ENCODE measurements at places on chromosomes 2 and 18.

DNA sequence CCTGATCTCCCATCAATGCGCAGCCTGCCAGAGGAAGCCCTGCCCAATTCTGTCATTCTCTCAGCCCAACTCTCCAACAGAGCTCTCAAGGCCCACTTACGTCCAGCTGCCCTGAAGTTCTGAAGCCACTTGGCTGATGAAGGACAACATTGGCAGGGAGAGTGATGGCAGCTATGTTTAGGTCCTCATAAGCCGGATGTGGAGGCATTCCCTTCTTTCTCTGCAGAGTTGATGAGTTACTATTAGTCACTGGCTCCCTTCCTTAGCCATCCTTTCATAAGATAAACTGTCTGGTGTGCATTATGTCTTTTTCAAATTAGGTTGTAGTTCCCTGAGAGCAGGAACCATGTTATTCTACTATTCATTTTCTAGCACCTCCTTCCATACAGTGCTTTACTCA is 22.5 kb upstream of the TACR1 start:
- no peak for DNase-seq

- DNase-seq = no peak
Observed at GRCh38 chr2:11678306-11678960, 8.4 kb upstream of the NTSR2 start.

GRCh38 chr18:70024829-70025228 is 77.2 kb upstream of the CD226 start:
- DNase-seq = no peak

DNA sequence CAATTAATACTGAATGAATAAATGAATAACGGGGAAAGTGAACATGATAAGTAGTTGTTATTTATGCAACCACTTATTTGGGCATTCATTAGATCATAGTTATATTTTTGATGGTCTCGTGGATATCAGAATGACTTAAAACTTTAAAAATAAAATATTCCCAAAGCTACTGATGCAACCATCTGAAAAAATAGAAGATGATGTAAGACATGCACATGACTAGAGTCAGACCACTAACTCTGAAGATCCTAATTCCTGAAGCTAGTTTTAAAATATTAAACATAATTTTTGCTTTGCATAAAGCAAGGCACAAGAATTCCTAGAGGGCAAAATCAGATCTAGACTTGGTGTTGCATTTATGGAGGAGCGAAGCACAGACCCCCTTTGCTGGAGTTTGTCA is 616.1 kb downstream of the IRS1 start:
- DNase-seq = no peak

DNA sequence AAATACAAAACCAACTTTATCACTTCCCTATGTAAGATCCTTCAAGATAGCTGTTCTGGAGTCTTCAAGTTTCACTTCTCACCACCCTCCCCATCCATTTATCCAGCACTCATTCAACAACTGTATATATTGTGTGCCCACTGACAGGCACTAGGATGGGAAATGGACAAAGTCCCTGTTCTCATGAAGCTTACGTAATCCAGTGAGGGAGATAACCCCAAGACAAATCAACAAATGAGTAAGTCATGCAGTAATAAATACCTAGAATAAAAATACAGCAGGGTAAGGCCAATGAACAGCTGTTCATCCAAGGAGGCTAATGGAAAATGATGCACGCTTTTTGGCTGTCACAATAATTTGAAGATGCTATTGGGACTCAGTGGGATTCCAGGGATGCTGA is 133.8 kb downstream of the MEMO1 start:
- no peak for DNase-seq

GRCh38 chr2:25548601-25549000 is 124.8 kb downstream of the DTNB start:
- no peak for DNase-seq

GRCh38 chr2:179096090-179096489 is 46.2 kb upstream of the CCDC141 start:
- no peak for DNase-seq

- DNase-seq = no peak
Observed at GRCh38 chr18:48133671-48134251, 203.3 kb upstream of the SMAD2 start.

DNA sequence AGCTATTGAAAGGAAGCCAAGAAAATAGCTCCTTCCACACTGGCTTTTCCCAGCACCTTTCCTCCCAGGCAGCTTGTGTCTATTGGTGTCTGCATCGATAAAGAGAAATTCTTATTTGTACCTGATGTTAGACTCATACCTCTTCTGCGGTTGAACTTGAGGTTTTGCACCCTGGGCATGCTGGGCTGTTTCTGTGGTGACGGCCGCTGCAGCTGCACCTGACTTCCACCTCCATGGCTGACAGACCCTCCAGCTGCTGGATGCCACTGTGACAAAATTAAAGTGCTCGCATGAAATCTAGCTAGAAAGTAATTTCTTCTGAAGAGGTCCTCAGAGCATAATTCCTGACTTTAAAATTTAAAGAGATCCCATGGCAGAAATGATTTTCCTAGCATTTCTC is 6.6 kb downstream of the FECH start:
- DNase-seq = no peak

DNA sequence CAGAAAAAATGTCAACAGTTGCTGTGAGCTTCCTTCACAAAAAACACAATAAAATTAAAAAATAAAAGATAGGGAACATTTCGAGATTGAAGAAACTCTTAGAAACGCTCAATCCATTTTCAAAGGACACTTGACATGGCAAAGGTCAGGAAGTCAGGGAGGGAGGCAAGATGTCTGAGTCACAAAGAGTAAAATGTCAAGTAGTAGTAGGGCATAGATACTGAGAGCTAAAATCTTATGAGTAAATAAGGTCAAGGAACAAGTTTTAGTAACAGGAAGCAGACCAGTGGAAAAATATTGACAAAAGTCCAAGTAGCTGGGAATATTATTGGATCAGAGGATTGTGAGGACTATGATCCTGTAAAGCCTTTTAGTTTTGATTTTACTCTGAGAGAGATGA is 495.6 kb downstream of the TMX3 start:
- DNase-seq = no peak

DNA sequence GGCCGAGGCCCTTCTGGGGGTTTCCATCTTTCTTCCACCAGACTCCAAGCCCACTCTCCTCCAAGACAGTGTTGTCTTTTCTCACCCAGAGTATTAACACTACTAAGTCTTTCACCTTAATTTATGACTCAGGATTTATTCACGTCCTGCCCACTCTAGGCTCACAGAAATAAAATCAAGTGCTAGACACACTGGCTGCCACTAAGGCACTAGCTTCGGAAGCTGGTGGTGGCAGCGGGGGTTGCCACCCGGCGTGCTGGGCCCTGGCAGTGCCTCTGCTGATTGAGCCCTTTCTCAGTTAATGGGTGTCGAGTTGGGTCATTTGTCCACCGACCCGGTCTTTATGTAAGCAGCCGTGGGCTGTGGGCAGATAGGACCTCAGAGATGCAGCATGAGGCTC is 93.6 kb upstream of the FZD5 start:
- no peak for DNase-seq

GRCh38 chr18:80202264-80202998 is 44.9 kb downstream of the PARD6G start:
- DNase-seq = no peak

- no peak for DNase-seq
Observed at GRCh38 chr2:221435171-221435570, 136.9 kb downstream of the EPHA4 start.

DNA sequence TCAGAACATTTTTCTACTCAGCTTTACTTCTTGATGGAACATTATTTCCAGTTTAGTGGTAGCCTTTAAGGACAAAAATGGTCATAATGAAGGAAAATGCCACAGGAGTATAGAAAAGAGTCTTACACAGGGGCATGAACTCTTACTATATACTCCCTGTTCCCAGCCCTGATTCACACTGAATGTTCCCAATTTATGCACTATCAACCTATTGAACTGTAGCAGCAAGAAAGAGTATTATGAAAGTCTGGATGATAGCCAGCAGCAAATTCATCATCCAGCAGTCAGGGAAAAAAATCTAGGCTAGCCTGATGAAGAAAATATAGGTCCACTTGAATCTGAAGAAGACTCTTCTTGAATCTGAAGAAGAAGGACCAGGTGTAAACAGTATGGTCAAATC is 1170.3 kb upstream of the CHAC2 start:
- no peak for DNase-seq

DNA sequence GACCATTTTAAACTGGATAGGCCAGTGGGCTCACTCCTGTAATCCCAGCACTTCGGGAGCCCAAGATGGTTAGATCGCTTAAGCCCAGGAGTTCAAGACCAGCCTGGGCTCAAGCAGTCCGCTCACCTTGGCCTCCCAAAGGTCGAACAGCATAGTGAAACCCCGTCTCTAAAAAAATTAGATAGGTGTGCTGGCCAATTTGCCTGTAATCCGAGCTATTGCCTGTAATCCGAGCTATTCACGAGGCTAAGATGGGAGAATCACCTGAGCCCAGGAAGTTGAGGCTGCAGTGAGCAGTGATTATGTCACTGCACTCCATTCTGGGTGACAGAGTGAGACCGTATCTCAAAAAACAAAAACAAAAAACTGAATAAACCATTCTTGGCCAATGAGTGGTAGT is 52.6 kb upstream of the EMILIN2 start:
- DNase-seq = no peak

GRCh38 chr2:25332571-25332970 is 9.2 kb downstream of the DNMT3A start:
- no peak for DNase-seq

- DNase-seq = no peak
Observed at GRCh38 chr2:100124761-100125160, 17.6 kb downstream of the AFF3 start.

GRCh38 chr18:31420524-31420923 is 27.0 kb upstream of the DSG3 start:
- DNase-seq = no peak

- DNase-seq = no peak
Observed at GRCh38 chr18:68843473-68844089, 45.7 kb downstream of the CCDC102B start.

DNA sequence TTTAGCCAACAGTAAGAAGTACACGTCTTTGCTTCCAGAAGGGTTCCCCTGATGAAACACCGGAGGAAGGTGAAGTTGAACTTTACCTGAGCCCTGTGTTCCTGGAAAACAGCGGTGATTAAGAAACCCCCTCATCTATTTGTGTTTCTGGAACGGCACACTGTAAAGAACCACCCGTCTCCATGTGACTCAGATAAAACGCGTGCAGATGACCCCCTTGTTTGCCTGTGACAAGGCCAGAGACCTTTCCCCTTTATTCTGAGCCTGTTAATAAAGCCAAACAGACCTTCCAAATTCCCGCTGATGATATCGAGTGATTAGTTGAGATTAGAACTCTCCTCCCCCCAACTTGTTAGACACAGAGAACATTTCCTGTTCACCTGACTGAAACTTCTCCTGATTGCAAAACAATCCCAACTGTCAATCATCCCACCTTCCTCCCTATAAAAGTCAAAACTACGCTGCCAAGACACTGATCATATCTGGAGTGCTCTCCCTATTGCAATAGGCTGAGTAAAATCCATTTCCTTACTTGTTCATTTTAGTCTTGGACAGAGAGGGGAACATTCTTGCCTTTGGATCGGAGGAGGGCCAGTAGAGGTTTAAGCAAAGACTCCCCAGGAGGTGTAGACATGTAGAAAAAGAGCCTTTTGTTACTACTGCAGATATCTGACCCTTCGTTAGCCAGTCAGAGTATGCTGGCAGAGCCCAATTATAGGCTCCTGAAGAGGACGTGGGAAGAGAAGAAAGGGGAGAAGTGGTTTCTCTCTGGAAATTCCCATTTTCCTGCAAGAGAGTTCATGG is 914 bp upstream of the IWS1 start:
- no peak for DNase-seq

DNA sequence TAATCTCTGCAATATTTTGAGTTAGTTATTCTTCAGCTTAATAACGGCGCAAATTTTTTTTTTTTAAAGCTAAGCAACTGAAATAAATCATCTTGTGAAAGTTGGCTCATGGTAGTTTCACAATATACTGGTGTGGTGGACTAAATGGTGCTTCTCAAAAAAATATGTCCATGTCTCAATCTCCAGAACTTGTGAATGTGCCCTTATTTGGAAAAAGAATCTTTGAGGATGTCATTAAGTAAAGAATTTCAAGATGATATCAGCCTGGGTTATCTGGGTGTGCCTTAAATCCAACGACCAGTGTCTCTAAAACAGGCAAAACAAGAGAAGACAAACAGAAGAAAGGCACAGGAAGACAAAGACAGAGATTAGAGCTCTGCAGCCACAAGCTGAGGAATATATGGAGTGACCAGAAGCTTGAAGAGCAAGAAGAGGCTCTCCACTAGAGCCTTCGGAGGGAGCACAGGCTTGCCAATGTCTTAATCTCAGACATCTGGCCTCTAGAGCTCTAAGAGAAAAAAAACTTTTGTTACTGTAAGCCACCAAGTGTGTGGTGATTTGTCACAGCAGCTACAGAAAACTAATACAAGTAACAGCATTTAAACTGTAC is 71.4 kb downstream of the HNMT start:
- no peak for DNase-seq

DNA sequence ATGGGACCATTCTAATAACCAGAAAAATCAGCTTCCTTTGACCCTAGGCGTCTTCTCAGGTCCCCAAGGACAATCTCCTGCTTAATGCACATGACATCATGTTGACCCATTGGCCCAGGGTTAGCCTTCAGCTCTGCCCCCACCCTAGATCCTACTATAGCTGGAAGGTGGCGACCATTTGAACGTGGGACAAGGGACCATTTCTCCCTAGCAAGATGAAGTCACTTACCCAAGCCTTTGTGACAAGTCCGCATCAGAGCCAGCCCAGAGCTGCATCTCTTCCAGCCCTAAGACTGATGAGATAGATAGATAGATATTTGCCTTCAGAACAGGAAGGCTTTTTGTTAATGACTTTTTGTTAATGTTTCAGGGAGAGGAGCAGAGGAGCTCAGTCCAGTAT is 28.2 kb upstream of the TAF1B start:
- DNase-seq = no peak

GRCh38 chr2:13091455-13091854 is 374.7 kb downstream of the TRIB2 start:
- no peak for DNase-seq

DNA sequence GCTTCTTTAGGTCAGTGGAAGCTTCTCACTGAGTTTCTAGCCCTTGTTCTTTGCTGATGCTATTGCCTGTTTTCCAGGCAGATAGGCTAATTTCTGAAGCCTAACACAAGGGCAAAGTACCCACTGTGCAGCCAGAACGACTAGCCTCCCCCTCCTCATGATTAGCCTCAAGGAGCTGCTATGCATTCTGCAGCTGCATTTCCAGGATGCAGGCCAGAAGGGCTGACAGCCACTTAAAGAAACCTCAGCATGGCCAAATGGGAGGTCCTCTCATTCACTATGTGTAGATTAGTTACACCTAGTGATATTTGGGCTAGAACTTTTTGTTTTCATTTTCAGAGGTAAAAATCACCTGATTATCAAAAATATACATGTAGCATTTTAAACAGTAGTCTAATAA is 216.0 kb downstream of the RAD51AP2 start:
- DNase-seq = no peak

DNA sequence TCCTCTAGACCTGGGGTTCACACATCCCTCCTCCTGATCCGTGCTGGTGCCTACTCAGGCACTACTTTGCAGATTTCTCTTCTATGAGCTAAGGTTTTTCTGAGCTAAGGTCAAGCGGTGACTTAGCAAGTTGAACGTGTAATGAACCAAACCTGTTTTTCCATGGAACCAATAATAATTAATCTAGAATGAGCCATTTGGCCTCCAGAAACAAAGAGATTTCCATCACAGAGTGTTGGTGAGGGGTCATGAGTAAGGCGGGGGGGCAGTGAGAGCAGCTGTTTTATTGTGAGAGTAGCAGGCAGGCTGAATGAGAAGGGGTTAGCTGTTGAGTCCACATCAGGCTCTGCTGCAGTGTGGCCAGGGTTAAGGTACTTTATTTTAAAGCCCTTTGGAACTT is 112.0 kb upstream of the FOSL2 start:
- no peak for DNase-seq

- no peak for DNase-seq
Observed at GRCh38 chr18:9941103-9941502, 27.3 kb downstream of the VAPA start.
